SJCRH30 (cell line): ENCODE measurements at places on chromosomes 1 and 21. TPM values are rescaled to one million over a fixed set of nuclear protein-coding genes. Genes with fewer than 3 reads are reported as not detected.

DNA sequence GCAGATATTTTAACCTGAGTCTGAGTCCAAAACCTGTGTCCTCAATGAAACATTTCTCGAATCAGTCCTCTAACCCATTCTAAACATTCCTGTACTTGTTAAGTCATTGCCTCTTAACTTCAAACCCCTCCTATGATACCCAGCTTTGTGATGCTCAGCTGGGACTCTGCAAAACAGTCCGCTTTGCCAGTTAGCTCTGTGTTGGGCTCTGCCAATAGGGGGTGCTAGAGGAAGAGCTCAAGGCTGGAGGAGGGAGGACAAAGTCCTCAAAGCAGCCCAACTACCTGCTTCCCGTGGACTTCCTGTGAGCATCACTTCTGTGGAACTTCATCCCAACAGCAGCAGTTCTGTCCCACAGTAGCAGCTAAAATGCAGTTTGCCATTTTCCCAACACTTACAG lies 38.1 kb upstream of the SYT14 start:
- DNase-seq = peak; percentile 33

DNA sequence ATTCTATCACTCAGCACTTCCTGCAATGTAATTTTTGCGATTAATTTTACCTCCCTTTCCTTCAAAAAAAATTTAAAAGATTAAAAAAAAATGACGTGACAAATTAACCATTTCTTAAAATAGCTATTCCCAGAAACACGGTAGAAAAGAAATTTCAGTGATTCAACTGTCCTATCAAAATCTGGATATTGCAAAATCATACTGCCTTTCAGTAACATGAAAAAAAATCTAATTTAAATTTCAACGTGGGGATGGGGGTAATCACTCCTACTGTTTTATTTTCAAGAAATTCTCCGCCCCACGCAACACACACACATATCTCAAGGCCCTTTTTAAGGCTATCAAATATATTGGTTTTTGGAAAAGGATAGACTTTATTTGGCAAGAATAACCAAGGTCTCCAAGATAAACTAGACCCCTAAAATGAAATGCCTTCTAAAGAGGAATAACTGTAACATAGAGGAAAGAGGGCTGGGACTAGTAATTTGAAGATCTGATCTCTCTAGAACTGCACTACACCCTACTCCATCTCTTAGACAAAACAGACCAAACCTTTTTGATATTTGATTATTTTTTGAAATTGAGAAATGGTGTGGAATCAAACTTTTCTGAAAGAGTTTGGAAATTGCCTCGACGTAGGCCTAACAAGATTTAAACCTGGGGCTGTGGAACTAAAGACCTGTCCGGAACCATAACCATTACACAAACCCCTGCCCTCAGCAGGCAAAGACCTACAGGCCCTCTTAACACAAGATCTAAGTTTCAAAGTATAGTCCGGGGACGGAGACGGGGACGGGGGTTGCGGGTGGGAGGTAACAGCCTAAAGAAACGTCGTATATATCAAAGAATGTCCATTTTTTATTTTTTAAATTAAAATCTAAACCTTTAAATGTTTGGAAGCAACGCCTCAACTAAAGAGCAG lies 941 bp downstream of the ARNT start:
- no peak for DNase-seq

- no peak for DNase-seq
Observed at GRCh38 chr1:101175886-101176285, 60.9 kb upstream of the S1PR1 start.

GRCh38 chr1:225520587-225521227 lies 92.9 kb upstream of the LBR start:
- no peak for DNase-seq

GRCh38 chr1:173012126-173012525 lies 38.6 kb downstream of the TNFSF18 start:
- DNase-seq = no peak

DNA sequence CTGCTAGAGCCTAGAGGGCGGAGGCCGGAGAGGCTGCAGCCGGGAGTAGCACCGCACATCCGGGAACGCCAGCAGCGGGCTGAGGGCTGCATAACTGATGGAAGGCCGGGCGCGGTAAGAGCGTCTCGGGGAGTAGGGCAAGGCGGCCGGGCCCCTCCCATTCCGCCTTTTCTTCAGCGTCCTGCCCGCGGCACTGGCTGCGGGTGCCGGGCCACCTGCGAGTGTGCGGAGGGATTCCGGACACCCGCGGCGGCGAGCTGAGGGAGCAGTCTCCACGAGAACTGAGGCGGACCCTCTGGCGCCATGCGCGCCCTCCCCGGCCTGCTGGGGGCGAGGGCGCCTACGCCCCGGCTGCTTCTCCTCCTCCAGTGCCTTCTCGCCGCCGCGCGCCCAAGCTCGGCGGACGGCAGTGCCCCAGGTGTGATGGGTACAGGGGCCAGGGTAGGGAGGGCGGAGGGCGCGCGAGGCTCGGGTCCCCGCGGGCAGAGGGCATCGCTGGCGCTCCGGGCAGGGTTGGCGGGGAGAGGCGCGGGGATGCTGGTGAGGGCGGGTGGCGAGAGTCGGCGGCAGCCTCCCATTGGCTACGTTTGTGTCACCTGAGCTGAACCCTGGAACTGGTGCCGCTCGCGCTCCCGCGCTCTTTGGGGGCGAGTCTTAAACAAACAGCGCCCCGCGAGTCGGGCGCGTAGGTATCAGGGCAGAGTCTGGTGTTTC lies 334.4 kb downstream of the SRGAP2C start:
- no peak for DNase-seq

SPRR5 gene
- total RNA-seq = not detected in 2 replicates

IRF6 gene
- total RNA-seq = not detected in 2 replicates

ESRRG gene
- total RNA-seq = 0.66 and 1.0 TPM in 2 replicates

NR1I3 gene
- total RNA-seq = not detected in 2 replicates

HEYL gene
- 61.9 and 66.5 TPM in 2 replicates for total RNA-seq

BEST4 gene
- total RNA-seq = not detected in 2 replicates
